Daoy (cell line): ENCODE measurements at places on chromosomes 2 and 18.

- DNase-seq, result no peak
These were observed 22.4 kb downstream of the RTP5 start for GRCh38 chr2:241891988-241892298.

GRCh38 chr2:168758970-168759820, 43.2 kb upstream of the NOSTRIN start:
- peak; percentile 25 for DNase-seq

DNA sequence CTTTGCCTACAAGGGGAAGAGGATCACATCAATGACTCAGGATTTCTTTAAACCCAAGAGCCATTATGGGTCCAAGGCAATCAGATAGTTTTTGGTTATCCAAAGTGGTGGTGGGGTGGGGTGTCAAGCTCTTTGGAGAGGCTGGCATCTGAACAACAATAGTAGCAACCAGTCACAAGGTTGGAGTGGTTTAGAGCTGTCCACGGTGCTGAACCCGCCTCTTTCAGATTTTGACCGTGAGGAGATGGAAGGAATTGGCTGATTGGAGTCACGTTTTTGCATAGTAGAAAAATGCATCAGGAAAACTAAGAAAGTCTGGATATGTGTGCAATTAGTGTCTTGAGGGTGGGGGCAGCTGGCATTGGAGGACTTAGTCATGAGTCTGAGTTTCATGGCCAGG, 159.9 kb downstream of the LOXHD1 start:
- DNase-seq, result no peak

DNA sequence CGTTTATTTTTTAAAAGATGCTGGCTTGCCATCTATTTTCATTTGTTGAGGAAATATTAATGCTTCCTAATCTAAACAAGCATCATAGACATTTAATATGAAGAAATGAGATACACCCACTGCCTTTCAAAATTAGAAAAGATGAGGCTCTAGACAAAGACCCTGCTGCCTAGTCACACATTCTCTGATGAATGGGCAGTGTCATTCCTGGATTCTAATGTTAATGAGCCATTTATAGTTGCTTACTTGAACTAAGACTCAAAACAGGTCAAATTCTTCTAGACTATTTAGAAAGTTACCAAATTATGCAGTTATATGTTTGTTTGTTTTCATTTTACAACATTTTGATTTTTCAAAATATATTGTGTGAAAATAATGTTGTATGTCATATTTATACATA, 237.6 kb downstream of the CDH7 start:
- no peak for DNase-seq

- DNase-seq, result no peak
These were observed 17.3 kb upstream of the GATA6 start for GRCh38 chr18:22152093-22152492.

DNA sequence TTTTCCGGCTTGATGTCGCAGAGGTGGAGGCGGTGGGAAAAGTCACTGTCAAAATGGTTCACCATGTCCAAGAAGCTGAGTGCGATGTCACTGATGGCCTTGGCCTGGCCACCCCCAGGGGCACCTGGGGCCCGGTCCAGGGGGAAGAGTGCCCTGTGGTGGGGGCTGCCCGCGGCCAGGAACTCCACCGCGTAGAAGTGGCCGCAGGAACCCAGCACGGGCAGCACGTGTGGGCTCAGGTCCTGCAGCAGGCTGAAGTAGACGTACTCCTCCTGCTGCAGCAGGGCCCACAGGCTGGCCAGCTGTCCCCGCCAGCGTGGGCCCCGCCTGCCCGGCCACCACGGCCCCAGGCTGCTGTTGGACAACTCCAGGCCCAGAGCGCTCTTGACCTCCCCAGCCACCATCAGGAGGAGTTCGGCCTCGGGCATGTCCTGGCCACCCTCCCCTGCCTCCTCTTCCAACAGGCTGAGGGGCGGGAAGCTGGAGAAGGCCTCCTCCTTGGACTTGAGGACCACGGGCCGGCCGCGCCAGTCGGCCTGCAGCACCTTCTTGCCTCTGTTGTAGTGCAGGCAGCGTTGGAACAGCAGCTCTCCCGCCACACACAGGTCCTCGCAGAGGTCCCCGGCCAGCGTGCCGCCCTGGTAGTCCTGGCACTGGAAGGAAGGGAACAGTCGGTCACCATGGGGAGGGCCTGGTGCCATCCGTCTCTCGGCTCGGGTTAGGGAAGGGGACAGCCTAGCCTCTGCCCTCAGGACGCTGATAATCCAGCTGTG, 10.3 kb downstream of the DIPK1C start:
- no peak for DNase-seq

GRCh38 chr2:8475349-8476031, 206.4 kb upstream of the ID2 start:
- no peak for DNase-seq

DNA sequence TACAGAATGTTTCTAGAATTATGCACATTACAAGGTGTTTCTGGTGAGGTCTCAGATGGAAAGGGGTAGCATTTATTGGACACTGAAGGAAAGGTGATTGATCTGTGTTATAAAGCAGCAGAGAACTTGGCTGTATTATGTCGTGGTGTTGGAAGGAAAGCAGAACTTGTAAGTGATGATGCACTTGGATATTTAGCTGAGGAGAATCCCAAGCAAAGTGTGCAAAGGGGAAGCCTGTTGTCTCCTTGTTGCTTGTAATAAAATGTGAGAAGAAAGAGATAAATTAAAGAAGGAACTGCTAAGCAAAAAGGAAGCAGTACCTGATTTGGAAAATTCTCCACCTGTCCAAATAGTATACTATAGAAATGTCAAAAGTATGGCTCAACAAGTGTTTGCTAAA, 12.2 kb upstream of the SCYGR5 start:
- DNase-seq, result no peak
